ENCODE measurements at places on chromosomes 5 and 9. TPM values are rescaled to one million over a fixed set of nuclear protein-coding genes. Genes with fewer than 3 reads are reported as not detected.

- no peak for DNase-seq
Observed at GRCh38 chr9:29865764-29866313, 2292.6 kb upstream of the C9orf72 start.

Gene CDX1
- 0.43 TPM for total RNA-seq

DNA sequence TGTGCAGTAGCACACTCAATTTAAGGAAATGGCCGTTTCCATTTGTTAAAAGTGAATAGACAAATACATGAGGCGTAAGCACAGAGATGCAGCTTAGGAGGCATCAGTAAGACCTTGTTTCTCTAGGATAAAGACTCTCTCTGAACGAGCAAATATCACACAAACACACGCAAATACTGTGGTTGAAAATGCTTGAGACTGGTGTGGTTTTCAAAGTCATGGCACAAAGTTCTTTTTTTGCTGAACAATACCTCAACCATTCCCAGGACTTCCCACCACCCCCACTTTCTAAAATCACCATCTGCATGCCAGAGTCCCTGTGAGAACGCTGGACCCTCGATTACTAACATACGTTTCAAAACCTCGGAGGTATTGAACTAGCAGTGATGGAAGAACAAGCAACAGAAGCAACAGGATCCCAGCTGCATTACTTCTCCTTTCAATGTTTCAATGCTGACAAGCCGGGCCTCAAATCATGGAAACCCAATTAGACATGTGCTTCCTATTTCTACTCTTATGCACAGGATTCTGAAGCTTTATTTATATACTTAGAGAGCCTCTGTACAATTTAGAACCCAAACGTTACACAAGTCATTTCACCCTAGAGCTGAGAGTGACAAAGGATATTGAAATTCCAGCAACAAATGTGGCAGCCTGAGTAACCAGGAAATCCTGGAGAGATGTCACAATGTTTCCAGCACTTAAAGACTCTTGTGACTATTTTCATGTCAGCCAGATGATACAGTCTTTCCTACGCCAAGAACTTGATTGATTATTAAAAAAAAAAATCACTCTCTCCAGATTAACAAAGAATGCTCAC is 63.9 kb downstream of the CDC14B start:
- DNase-seq = no peak

GRCh38 chr5:112594095-112594850 is 143.4 kb upstream of the APC start:
- DNase-seq = no peak

DNA sequence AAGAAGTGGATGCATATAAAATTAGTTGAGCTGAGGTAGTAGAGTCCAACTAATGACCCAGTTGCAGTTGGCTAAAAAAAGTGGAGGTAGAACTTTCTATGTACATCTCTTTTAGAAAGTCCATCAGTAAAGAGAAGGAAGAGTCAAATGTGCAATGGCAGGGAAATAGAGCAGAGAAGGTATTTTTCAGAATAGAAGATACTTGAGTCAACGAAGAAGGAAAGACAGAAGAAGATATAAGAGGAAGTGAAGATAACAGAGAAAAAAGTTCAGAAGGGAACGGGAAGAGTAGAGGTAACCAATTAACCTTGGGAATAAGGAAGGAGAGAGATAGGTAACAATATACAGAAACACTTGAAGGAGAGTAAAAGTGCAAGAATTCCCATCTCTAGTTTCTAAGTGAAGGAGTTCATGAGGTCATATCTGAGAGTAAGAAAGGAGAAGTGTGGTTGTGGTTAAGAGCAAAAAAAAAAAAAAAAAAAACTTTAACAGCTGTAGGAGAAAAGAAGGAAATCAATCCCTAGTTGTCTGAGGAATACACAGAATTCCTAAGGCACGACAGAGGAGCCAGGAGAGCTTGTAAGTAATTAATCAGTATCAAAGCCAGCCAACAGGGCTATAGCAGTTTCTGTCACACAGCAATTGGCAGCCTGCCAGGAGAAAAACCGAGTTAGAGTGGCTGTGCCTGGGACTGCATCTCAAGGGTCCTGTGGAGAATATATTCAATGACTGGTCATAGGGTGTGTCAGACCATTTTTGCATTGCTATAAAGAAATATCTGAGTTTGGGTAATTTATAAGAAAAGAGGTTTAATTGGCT is 61.0 kb downstream of the ARL15 start:
- peak; percentile 42 for DNase-seq

Measured in lung (tissue), 17 donors.